ENCODE measurements at places on chromosomes 2 and 18.

- no peak for DNase-seq
These were observed 1.7 kb downstream of the TRAF3IP1 start for GRCh38 chr2:238322001-238322411.

GRCh38 chr2:239534581-239535412 lies 134.0 kb upstream of the HDAC4 start:
- no peak for DNase-seq

DNA sequence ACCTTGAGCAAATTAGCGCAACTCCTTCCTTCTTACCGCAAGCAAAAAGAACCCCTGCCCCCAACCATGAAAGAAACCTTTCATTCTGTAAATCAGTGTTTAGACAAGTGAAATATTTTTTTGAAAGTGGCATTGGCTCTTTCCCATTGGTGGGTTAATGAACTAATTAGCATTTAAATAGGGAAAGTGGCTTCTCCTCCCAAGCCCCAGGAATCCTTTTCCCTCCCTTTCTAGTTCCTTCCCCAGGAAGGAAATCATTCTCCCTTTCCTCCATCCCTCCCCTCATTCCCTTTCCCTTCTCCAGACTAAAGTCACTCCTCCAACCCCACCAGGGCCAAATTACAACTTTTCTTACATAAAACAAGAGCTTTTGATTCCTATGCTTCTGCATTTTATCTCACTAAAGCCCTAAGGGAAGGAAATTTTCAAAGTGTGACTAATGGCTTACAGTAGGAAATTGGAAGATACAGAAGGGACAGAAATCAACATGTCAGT lies 22.9 kb upstream of the TYMS start:
- DNase-seq = no peak

DNA sequence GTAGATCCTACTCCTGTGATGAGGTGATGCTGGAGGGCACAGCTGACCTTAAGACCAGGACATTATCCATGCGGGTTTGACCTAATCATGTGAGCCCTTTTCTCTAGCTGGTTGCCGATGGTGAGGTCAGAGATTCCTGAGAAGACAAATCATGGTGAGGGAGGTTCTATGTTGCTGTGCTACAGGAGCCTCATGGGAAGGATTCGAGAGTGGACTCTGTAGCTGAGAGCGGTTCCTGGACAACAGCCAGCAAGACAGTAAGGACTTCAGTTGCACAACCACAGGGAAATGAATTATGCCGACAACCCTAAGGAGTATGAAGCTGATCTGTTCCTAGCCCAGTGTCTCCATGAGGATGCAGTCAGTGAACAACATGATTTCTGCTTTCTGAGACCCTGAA lies 80.4 kb downstream of the EPB41L3 start:
- no peak for DNase-seq

DNA sequence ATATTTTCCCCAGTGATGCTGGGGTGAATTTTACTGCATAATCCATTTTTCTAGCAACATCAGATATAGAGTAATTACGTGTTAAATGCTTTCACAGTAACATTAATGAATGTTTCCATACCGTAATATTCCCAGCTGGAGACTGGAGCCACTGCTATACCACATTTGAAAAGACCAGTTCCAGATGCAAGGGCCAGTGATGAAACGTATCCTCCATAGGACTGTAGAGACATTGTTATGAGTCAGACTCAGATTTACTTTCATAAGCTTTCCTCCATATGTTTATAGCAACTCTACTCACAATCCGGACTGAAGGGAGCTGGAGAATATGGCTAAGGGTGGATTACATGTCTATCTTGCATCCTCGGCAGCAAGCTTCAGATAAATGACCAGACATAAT lies 22.7 kb upstream of the GCG start:
- no peak for DNase-seq

- no peak for DNase-seq
These were observed 18.3 kb downstream of the ARHGEF33 start for GRCh38 chr2:38907743-38908562.

GRCh38 chr2:198000417-198000816 lies 196.0 kb downstream of the PLCL1 start:
- no peak for DNase-seq

- DNase-seq = no peak
These were observed 965 bp upstream of the ELOA2 start for GRCh38 chr18:47036298-47036874.

- DNase-seq = no peak
These were observed 460.7 kb upstream of the DCC start for GRCh38 chr18:51879329-51879728.

GRCh38 chr2:210199186-210199765 lies 26.0 kb downstream of the ACADL start:
- no peak for DNase-seq

DNA sequence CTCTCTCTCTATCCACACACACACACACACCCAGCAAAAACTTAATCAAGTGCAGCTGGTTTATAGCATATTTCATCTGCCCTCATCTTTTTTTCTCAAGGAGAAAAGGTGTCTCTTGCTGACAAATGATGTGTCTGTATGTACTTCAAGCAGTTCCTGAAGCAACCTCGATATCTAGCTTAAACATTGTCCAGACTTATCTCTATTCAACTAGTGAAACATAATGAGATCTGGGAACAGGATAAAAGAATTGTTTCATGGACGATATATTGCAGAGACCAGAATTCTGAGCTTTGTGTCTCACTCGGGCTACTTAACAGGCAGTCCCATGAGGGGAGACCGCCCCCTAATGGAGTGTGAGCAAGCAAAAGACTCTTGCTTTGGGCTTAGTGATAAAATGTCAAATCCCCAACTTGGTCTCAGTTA lies 929.2 kb upstream of the SOX11 start:
- DNase-seq = no peak

DNA sequence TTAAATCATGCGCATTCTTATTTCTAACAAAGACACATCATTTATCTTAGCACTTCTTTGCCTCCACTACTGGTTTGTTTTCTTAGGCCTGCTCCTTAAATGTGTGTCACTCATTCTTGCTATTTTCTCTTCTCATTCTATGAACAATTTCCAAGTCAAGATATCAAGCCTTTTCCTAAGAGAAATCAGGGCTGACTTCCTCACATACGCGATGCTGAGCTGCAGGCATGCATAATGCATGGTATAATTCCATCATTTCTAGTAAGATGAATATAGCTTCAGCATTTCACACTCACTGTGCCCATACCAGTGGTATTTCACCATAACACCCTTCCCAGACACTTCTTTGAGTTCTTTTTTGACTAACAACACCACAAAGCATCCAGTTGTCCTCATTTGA lies 838.9 kb upstream of the DDX18 start:
- DNase-seq = no peak

DNA sequence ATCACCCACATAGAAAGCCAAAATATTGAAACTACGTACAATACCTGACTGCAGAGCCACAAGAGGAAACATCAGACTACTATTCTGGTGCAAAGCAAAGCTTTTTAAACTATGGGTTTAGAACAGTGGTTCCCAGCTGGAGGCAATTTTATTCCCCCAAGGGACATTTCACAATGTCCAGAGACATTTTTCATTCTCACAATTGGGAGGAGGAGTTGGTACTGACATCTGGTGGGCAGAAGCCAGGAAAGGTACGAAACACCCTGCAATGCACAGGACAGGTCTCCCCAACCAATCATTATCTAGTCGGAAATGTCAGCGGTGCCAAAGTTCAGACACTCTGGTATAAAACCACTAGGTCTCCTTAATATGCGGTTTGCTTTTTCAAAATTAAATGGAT lies 88.4 kb upstream of the ARL5A start:
- no peak for DNase-seq

DNA sequence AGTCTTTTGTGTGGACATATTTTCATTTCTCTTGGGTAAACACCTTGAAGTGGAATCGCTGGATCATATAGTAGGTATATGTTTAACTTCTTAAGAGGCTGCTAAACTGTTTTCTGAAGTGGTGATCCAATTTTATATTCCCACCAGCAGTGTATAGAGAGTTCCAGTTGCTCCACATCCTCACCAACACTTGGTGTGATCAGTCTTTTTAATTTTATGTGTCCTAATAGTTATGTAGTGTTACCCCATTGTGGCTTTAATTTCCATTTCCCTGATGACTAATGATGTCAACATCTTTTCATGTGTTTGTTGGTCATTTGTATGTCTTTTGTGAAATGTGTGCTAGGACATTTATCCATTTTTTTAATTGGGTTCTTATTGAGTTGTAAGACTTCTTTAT lies 56.9 kb downstream of the DGKD start:
- no peak for DNase-seq

DNA sequence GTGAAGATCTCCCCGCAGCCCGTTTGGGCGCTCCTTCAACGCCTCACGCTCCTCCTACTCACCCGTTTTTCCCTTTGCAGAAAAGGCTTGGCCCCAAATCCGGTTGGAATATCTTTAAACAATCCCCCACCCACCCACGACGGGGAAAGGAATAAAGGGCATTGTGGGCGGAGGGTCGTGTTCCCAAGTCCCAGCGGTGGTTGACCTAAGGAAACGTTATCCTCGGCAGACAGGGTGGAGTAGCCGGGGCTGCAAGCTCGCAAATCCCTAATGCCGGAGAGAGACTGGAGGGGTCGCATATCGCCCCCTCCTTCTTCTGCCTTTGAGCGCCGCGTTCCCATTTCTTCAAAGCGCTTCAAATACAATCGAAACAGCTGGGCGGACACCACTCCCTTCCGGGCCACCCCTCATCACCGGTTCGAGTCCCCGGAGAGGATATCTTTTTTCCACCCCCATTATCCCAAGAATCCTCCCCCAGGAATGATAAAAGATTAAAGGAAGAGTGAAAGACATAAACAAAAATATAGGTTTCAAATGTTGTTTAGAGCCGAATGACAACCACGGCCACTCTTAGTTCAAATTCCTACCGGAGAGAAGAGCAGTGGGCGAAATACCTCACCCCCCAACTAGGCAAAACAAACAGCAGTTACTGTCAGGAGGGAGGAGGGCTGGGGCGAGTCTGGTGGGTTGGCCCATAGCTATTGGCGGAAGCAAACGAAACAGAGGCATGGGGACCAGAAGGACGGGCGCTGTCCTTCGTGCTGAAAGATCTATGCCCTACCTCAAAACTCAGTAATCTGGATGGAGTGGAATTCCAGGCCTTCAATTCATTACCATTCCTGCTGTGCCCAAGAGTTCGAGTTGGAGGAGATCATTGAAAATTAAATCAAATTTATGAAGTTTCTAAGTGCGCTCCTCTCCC lies 2.8 kb upstream of the GAD1 start:
- peak; percentile 65 for DNase-seq

DNA sequence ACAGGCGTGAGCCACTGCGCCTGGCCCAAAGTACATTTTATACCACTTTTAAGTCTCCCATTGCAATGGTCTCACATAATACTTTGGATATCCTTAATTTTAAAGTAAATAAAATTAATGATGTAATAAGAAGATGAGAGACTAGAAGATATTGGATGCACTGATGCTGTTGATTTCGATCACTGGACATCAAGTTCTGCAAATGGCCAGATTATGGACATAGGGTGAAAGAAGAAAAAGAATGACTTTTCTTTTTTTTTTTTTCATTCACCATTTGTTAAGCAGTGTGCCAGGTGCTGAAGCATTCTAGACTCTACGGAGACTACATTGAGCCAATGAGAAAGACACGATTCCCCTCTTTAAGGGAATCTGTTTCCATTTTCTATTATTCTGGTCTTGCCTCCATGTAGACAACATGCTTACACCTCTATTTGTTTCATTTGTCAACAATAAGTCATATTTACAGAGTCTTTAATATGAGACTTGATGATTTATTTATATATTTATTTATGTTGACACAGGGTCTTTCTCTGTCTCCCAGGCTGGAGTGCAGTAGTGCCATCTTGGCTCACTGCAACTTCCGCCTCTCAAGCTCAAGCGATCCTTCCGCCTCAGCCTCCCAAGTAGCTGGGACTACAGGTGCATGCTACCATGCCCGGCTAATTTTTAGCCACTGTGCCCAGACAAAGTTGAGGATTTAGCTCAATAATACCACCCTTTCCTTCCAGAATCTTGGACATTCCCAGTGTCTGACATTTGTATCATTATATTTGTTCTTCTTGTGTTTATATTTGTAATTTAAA lies 23.7 kb downstream of the FN1 start:
- DNase-seq = no peak

DNA sequence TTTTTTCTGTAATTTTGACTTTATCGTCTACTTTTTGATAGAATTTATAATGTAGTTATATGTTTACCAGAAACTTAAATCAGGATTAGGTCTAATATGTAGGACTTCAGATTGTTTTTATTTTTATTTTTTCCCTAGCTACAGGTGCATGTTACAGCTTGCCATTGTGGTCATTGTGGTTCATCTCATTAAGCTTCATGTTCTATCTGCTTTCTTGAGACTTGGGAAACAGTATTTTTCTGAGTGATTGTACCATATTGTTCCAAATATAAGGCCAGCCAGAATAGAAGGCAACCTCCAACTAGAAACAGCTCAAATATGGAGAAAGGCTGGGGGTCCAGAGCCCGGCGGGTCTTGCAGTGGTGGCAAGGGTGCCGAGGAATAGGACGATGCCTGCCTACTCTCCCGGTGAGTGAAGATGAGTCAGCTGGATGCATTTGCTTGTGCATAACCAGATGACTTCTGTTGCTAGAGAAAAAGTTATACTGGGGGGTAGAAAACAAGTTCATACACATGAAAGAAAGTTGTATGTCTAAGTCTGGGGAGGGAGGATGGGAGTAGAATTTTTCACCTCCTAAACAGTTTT lies 188.4 kb downstream of the CCDC85A start:
- DNase-seq = no peak

DNA sequence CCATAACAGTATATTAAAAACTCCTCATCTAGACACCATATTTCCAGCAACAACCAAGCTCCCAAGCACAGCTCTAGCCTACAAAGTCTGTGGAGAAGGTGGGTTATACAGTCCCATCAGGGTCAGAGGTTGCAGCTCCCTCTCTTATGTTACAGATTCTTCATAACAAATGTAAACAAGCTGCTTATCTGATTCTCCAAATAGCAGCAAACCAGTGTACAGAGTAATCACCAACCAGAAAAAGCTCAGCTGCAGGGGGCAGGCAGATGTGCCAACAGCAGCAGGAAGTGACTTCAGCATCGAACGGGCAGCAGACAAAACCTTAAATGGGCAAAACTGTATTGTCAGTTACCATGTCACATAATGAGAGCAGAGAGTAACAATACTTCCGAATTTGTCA lies 52.9 kb upstream of the NABP1 start:
- DNase-seq = peak; percentile 48

- no peak for DNase-seq
These were observed 36.5 kb upstream of the TFCP2L1 start for GRCh38 chr2:121321476-121321875.

DNA sequence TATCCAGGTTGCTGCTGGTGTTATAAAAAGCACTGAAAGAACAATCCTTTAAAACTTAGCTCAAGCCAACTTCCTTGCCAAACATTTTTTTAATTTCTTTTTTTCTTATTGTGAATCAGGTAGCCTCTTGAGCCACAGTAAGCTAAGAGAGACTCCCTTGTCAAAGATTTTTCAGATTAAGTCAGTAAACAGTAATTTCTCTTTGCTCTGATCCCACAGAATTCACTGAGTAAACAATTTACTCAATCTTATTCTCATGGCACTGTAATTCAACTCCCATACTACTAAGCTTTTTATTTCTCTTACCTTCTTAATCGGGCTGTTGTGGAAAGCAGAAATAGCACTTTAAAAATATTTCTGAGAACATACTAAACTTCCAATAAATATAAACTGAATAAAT lies 82.7 kb downstream of the C2orf74 start:
- no peak for DNase-seq
